ENCODE measurements at places on chromosomes 7 and 10.

DNA sequence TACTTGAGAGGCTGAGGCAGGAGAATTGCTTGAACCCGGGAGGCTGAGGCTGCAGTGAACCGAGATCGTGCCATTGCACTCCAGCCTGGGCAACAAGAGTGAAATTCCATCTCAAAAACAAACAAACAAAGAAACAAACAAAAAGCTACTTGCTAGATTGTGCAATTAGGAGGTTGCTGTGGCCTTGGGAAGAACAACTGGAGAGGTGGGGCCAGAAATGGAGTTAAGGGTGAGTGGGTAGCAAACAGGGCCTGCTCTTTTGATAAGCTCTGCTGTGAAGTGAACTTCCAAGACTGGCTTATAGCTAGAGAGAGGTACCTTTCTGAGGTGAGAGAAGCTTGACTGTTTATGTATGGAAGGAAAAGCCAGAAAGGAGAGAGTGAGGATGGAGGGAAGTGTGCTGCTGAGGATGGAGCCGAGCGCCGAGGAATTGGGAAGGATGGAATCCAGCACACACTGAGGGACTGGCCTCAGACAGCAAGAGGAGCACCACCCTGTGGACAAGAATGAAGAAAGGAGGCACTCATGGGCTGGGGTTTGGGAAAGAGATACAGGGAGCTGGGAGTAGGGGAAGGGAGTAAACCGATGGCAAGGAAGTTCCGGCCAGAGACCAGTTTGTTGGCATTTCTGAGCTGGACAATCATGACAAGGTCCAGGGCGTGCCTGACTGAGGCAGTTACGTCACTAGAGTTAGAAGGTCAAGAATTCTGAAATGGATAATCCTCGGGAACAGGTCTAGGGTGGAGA is 7.0 kb upstream of the RPEL1 start:
- no peak for DNase-seq

DNA sequence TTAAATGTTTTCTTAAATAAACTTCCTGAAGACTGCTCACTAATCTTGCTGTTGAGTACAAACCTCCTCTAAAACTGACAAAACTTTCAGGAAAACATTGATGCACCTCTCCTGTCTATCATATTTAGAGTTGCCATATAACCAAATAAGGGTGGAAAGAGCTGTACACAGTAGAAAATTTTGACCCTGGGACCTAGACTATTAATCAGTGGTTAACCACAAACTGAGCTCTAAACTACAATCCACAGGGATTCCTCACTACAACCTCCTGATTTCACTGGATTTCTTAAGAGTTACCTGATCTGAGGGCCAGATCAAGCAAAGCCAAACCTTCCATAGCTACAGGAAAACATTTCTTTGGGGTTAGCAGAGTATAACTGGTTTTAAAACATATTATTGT is 39.9 kb upstream of the WNT16 start:
- DNase-seq: no peak

DNA sequence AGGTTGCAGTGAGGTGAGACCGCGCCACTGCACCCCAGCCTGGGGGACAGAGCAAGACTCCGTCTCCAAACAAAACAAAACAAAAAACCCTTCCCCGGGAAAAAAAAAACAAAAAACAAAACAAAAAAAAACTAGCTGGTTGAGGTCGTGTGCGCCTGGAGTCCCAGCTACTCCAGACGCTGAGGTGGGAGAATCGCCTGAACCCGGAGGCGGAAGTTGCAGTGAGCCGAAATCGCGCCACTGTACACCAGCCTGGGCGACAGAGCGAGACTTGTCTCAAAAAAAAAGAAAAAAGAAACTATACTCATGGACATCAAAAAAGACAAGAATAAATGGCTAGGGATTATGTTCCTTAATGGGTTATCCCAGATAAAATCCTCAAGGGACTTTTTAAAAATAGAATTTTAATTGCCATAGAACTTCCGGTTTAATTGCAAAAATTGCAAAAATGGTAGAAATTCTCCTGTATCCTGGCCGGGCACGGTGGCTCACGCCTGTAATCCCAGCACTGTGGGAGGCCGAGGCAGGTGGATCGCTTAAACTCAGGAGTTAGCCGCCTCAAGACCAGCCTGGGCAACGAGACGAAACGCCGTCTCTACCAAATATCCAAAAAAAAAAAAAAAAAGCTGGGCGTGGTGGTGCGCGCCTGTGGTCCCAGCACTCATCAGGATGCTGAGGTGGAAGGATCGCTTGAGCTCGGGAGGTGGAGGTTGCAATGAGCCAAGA is 37.8 kb downstream of the KLHDC10 start:
- DNase-seq: no peak

DNA sequence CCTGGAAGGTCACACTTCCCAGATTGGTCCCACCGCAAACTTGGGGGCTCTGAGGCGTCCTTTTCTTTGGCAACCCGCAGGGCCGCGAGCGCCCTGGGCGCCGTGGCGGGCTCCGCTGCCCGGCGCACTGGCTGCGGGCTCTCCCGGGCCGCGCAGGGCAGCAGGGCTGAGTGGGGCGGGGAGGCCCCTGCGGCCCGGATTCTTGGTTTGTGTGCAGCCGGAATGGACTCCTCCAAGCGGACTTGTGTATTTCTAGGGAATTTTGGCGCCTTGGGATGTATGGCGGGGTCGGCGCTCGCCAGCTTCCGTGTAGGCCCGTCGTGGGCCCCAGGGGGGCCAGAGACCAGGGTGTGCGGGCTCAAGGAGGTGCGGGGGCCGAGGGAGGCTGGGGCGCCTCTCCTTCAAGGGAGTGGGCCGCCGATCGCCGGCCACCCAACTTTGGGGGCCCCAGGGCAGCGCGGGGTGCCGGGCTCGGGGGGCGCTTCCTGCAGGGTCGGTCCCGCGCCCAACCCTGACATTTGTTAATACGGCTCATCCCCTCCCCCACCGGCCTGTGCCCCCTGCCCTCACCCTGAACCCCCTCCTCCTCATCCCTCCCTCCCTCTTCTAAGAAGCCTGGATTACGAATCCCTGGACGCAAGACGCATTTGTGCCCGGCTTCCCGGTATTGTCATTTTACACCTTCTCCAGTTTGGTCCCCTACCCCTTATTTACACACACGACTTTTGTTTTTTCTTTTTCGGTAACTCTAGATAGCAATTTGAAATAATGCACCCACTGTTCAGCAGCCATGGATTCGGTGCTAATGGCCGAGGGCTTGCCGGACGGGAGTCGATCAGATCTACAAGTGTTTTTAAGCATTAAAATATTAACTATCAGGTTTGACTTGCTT is 2.5 kb downstream of the TCF7L2 start:
- DNase-seq: no peak
